Psoas muscle (tissue), 8 donors: ENCODE measurements at places on chromosomes 16 and 17. TPM values are rescaled to one million over a fixed set of nuclear protein-coding genes. Genes with fewer than 3 reads are reported as not detected.

The HS3ST3B1 gene
- total RNA-seq = 1.1 TPM

The NPIPA3 gene
- total RNA-seq = 1.4 TPM

The PIK3R5 gene
- total RNA-seq = 1.1 TPM

- no peaks in the 10 kb centered on the region for H3K4me1 ChIP-seq
- H3K27ac ChIP-seq = no peak overlapping the region
- no peak for DNase-seq
- H3K27me3 ChIP-seq = peaks cover 35% of the 10 kb centered on the region
- H3K36me3 ChIP-seq = no peaks in the 10 kb centered on the region
These were observed 15.4 kb downstream of the OTOP3 start for GRCh38 chr17:74951065-74951464.

DNA sequence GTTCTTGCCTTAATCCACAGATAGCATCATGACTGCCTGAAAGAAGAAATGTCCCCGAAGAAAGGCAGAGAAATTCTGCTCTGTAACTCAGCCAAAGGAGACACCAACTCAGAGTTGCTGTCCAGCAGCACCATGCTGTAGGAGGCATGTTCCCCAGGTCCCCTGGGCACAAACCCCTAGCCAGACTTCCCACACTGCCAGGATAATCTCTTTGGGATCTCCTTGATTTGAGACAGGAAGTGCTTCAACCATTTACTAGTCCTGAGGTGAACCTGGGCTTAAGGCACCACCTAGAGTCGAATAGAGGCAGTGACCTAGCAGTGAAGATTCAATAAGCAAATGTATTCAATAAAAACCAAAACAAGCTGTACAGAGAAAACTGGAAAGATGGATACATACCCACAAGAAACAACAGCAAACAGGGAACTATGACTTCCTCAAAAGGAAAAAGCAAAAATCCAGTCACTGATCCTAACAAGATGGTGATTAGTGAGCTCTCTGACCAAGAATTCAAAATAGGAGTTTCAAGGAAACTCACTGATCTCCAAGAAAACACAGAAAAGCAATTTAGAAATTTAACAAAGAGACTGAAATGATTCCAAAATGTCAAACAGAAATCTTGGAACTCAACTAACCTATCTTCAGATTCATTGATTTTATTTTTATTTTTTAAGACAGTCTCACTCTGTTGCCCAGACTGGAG is 5.7 kb downstream of the OR4D2 start:
- no peaks in the 10 kb centered on the region for H3K4me1 ChIP-seq
- DNase-seq = no peak
- H3K27me3 ChIP-seq = no peaks in the 10 kb centered on the region
- no peaks in the 10 kb centered on the region for H3K36me3 ChIP-seq
- H3K4me3 ChIP-seq = no peak overlapping the region
- H3K27ac ChIP-seq = no peak overlapping the region
